COR-L47 (cell line): ENCODE measurements at places on chromosomes 13 and 19.

- no peak for DNase-seq
Measured at GRCh38 chr19:32350987-32351348, 5.6 kb downstream of the ZNF507 start.

DNA sequence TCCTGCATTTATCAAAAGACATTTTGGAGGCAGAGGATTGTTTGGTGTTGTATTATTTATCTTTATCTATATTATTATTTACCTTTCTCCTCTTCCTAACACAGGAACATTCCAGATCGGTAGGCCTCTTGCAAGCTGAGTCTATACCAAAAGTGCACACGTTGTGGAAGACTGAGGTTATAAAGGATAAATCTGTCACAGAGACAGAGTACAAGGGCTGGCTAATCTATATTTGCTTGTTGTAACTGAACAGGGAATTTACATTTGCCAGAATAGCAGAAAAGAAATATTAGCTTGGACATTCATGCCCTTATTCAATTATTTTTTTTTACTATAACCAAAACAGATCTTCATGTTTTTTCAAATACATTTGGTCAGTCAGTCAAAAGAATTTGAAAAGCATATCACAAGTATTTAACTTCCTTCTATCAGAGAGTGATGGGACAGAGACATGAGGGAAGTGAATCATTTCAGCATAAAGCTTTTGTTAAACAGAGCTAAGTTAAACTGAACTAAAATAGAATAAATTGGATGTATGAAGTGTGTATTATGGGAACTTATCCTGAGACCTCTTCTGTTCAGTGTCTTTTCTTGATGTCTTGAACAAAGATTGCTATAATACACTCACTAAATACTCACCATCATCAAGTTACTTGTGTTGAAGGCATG lies 352.5 kb downstream of the DNAJC15 start:
- no peak for DNase-seq

DNA sequence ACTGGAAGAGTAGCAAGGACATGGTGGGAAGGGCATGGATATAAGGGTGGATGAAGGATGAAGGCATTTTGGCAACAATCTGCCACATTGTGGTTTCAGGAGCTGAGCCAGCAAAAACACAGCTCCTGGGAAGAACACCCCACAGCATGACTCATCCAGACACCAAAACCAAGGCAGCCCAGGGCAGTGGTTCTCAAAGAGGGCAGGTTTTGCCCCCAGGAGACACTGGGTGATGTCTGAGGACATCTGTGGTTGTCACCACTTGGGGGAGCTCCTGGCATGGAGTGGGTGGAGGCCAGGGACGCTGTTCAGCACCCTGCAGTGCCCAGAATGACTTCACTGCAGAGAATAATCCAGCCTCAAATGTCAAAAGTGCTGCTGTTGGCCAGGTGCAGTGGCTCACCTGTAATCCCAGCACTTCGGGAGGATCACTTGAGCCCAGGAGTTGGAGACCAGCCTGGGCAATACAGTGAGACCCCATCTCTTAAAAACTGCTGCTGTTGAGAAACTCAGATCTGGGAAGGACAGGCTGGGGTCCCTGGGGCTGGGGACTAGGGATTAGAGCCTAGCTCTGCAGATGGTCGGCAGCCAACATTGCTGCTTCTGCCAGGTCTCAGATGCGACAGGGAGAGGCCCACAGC lies 16.1 kb downstream of the ZFR2 start:
- DNase-seq: no peak

- no peak for DNase-seq
Measured at GRCh38 chr19:1373534-1374249, 10.0 kb upstream of the NDUFS7 start.

- no peak for DNase-seq
Measured at GRCh38 chr19:46404753-46405468, 8.5 kb downstream of the CCDC8 start.

- no peak for DNase-seq
Measured at GRCh38 chr13:102687520-102687919, 7.3 kb downstream of the METTL21C start.

GRCh38 chr19:17352608-17353280 lies 15.4 kb downstream of the GTPBP3 start:
- DNase-seq: no peak

DNA sequence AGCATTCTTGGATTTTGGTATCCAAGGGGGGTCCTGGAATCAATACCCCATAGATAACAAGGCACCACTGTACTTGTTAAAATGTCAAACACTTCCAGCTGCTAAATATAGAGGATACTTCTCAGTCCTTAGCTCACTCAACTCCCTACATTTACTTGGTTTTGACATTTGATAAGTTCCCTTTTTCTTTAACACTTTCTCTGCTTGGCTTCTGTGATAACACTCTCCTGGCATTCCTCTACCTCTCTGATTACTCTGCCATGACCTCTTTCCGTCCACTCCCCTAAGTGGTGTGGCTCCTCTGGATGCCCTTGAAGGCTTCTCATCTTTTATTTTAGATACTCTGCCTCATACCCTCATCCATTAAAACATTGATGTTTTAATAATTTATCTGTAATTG lies 65.2 kb downstream of the MICU2 start:
- DNase-seq: no peak

DNA sequence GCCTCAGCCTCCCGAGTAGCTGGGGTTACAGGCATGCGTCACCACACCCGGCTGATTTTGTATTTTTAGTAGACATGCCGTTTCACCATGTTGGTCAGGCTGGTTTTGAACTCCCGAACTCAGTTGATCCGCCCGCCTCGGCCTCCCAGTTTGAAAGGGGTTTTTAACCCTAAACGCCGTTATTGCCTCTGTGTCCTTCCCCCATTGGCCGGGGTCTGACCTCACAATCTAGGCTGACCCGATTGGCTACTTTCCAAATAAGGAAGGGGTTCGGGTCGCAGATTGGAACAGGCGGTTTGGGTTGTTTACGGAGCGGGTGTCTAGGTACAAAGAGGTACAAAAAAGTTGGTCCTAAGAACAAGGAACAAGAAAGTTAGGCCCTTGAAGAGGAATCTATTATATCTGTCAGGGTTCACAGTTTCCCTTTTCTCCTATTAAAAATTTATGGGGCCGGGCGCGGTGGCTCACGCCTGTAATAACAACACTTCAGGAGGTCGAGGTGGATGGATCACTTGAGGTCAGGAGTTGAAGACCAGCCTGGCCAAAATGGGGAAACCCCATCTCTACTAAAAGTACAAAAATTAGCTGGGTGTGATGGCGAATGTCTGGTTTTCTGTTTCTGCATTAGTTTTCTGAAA lies 1.0 kb downstream of the ZNF253 start:
- no peak for DNase-seq

- no peak for DNase-seq
Measured at GRCh38 chr13:36345438-36346221, 564 bp downstream of the SPART start.

DNA sequence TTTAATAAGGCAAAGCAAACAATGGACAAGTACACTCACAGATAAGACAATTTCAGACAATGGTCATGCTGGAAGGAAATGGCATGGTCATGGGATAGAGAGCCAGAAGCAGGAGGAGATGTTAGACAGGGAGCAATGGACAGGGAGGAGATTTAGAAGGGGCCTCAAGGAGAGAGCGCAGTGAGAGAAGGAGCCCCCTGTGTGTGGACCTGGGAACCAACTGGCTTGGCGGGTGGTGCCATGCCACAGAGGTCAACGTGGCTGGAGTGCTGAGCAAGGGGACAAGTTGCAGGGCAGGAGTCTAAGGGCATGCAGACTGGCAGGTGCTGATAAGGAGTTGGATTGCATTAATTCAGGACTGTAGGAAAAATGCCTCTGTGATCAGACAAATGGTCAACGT lies 75.3 kb upstream of the UQCRFS1 start:
- no peak for DNase-seq

- DNase-seq: no peak
Measured at GRCh38 chr19:40763963-40764362, 11.4 kb upstream of the MIA start.

DNA sequence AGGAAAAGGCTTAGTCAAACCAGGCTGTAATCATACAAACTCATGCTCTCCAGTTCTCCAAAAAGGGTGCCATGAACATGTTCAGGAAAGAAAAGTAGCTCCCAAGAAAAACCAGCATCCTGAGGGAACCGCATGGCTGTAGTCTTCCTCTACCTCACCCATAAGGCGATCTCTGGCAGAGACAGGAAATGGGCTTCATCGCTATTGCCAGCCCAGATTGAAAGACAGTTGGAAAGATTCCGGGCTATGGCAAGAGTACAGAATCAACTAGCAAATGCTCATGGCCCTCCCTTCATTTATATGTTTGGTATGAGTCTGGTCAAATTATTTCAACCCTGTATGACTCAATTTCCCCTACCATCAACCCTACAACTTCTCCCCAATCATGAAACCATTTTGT lies 140.1 kb downstream of the LHFPL6 start:
- no peak for DNase-seq

DNA sequence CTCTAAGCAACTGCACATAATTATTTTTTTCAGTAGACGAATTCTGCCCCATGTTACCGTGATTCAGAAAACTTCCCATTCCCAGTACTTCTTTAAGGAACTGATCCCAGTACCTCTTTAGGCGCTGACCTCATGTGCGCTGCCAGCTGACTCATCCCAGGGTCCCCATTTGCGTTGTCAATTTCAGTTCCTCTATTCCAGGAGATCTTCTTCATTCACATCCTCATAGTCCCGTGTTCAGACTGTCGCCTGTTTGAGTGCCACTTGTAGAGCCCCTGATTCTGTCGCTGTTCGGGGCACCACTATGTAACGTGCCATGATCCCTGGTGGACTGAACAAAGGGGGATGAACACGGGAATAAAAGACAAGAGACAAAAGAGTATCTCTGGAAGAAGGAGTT lies 16.4 kb downstream of the FPR3 start:
- DNase-seq: no peak

GRCh38 chr19:3047496-3048189 lies 14.7 kb downstream of the TLE5 start:
- peak; percentile 91 for DNase-seq

DNA sequence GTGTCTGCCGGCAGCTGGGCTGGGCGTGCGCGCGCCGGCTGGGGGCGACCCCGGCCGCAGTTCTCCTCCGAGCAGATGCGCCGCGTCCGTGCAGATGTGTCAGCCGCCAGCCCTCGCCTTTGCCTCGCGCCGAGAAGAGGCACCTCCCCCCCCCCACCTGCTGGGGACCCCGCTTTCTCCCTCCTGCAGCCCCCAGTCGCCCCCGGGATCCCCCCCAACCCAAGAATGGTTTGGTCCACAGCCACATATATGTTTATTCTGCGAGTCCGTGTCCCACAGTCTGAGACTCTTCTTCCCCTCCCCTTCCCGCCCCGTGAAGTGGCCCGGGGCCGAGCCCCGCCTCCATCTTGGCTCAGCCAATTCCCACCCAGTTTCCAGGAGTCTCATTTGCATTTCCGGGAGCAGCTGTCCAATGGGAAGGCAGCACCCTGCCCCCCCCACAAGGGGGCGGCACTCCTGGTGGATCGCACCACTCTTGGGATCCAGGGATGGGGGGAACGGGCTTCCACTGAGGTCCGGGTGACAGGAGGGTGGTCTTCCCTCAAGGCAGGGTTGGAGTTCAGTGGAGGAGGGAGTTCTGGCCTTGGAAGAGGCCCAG lies 8.6 kb downstream of the ISOC2 start:
- peak; percentile 90 for DNase-seq
